ENCODE measurements at places on chromosomes 13 and 19.
A peak's percentile ranks its signal among the peaks of the same experiment; 100 is the strongest.

DNA sequence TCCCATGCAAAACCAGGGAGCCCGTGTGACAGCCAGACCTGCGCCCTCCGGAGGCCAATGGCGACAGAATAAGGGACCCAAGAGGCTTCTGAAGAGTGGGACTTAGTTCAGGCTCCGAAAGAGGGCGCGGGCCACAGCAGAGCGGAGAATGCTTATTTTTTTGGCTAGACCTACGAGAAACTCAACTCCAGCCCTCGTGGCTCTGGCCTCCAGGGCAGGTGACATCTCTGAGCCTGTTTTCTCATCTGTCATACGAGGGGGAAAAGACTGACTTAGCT is 23.0 kb downstream of the DPP9 start:
- no peak for DNase-seq

- DNase-seq, result no peak
These were observed 32.8 kb downstream of the KLF12 start for GRCh38 chr13:74101436-74101835.

- no peak for DNase-seq
These were observed 102.5 kb downstream of the GADD45B start for GRCh38 chr19:2578391-2578890.

GRCh38 chr13:23651887-23652286 is 81.7 kb downstream of the TNFRSF19 start:
- no peak for DNase-seq

DNA sequence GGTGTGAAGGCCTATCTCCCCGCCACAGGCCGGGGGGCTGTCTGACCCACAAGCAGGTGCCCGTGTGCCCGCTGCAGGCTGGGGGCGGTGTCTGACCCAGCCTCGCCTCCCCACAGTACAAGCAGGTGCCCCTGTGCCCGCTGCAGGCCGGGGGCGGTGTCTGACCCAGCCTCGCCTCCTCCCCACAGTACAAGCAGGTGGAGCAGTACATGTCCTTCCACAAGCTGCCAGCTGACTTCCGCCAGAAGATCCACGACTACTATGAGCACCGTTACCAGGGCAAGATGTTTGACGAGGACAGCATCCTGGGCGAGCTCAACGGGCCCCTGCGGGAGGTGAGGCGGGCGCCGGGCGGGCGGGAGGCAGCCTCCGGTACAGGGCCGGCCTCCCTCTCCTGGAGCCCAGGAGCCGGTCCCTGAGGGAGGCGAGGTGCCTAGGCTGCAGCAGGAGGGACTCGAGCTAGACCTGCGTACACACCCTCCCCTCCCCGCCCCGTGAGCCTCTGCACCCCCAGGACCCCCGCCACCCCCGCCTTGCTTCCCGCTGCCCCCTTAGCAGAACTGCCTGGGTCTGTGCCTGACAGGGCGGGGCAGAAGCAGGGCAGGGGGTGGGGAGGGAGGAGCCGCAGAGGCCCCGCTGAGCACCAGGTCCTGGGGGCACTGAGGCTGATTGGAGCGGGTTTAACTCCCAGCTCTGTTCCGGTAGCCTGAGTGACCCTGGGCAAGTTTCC is 20.6 kb downstream of the HCN2 start:
- DNase-seq, result no peak

- DNase-seq, result no peak
These were observed 97.2 kb upstream of the FAM216B start for GRCh38 chr13:42684226-42684625.

DNA sequence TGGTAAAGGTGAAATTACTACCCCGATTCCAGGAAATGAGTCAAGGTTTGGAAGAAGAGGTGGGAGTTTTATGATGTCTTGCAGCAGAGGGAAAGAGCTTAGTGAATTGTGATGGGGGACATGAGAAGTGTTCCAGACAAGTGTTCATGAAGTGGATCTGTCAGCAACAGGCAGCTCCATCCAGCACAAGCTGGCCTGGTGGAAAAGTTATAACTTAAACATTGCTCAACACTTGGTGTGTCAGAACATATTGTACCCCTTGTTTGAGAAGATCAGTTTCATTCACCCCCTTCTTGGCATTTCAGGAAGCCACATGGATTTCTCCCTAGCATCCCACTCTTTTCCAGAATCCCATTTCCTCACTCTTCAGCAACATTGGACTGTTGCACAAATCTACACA is 222.0 kb downstream of the B3GLCT start:
- no peak for DNase-seq

GRCh38 chr19:48473161-48473966 is 4.2 kb downstream of the CYTH2 start:
- DNase-seq, result no peak

DNA sequence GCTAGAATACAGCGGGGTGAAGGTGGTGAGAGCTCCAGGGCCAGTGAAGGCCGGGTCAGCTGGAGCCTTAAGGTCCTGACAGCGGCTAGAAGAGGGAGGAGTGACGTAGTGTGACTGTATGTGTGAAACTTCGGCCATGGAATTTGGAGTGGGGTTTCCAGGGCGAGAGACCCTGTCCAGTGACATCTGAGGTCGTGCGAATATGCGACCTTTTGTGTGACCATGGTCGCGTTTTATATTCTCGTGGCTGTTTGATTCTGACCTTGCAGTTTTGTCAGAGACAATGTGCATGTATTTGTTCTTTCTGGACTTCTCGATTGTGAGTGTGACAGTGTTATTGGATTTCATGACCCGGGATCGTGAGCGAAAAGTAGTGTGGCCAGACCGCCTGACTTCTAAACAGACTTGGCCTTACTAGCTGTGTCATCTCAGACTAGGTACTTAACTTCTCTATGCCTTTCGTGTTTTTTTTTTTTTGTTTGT is 405 bp upstream of the ZNF569 start:
- DNase-seq, result no peak

- no peak for DNase-seq
These were observed 21.2 kb downstream of the SAFB start for GRCh38 chr19:5644037-5644436.

DNA sequence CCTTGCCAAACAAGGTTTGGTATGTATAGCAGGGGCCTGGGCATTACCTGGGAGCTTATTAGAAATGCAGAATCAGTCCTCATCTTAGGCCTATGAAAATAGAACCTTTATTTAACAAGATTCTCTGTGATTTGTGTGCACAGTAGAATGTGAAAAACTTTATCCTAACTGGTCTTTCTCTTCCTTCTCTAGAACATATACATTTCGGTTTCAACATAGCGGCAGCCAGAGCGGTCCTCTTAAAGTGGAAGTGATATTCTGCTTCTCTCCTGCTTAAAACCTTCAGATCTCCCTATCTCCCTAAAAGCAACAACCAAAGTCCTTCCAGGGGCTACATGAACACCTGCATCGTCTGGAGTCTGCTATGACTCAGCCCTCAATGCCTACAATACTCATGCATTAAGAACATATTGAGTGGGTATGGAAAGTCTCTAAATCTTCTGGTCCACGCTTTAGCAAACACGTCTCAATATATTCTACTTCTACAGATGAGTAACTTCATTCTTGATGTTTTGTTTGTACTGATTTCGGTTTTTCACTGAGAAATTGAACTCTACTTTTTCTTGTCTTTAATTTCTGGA is 84.5 kb downstream of the SPRY2 start:
- no peak for DNase-seq

GRCh38 chr19:17183271-17183761 is 31.8 kb upstream of the USE1 start:
- DNase-seq, result no peak

GRCh38 chr19:50383001-50383851 is 921 bp upstream of the POLD1 start:
- no peak for DNase-seq

GRCh38 chr19:5229778-5230335 is 110.8 kb downstream of the PTPRS start:
- DNase-seq, result no peak

DNA sequence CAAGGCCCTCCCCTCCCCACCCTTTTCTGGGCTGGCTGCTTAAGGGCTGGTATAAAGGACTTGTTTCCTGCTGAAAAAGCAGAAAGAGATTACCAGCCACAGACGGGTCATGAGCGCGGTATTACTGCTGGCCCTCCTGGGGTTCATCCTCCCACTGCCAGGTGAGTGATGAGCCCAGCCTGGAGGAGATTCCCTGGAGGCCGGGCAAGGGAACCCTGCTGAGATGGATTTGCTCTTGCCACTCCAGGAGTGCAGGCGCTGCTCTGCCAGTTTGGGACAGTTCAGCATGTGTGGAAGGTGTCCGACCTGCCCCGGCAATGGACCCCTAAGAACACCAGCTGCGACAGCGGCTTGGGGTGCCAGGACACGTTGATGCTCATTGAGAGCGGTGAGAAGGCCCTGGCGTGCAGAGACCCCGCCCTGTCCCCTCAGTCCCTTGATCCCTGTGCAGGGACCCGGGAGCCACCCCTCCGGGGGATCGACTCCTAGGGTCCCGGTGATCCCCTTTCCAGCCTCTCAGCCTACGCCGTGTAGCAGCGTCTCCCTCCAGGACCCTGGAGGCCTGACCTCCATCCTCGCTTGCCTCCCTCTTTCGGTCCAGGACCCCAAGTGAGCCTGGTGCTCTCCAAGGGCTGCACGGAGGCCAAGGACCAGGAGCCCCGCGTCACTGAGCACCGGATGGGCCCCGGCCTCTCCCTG is at the start of gene CD177:
CD177 (plus strand) TSS at position 81 of the 699 bp plus-strand sequence; CDS start at position 110, 29 bp downstream.
- no peak for DNase-seq

GRCh38 chr13:47865883-47866282 is 135.2 kb downstream of the SUCLA2 start:
- DNase-seq, result no peak

- DNase-seq, result no peak
These were observed 287.5 kb downstream of the ATP8A2 start for GRCh38 chr13:25659091-25659795.

DNA sequence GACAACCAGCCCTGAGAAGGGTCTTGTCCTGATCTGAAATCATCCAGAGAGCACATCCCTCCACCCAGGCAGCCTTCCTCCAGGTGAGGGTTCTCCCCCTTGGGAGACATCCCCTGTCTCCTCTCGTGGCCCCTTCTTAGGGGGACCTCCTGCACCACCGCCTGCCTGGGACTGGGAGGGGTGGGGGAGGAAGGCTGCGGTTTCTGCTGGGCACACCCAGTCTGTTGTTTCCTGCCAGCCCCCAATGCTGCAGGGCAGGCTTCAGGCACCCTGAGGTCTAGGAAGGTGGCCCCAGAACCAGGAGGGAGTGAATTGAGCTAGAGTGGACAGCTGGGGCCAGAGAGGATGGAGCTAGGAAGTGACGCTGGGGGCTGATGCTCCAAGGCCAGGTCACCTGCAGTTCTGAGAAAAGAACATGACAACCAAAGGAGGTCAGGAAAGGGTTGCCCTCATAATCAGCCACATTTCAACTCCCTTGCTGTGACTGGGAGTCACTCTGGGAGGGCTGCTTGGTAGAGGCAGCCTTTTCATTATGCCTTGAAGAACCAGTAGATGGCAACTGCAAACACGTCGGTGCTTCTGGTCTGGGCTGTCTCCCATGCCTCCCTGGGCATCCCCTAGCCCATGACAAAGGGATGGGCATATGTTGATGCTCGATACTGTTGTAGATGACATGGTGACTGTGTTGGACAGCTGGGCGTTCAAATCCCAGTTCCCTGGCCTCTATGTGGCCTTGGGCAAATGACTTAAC is 1.4 kb downstream of the ARHGEF18 start:
- no peak for DNase-seq

- DNase-seq, result no peak
These were observed 187.2 kb downstream of the ITGBL1 start for GRCh38 chr13:101639711-101640110.

DNA sequence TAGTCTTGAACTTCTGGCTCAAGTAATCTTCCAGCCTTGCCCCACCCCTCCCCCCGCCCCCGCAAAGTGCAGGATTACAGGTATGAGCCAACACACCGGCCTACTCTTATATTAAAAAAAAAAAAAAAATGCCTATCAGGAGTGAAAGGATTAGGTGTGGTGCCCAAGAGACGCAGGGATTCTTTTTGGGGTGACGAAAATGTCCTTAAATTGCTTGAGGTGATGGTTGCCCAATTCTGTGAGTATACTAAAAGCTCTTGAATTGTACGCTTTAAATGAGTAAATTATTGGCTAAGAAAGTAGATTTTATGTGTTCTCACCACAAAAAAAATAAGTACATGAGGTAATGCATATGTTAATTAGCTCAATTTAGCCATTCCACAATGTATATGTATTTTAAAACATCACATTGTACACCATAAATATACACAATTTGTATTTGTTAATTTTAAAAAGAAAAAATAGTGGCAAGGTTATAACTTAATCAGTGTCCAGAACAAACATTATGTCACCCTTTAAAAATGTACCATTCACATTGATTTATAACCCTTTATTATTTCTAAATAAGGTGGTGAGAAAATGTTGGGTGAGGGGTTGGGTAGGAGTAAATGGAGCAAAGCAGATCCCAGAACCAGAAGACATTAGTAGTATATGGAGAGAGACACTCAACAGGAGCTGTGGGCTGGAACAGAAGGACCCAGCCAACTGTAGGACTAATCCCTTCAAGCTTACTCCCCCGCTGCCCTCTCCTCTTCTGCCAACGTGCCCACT is 3.9 kb downstream of the IGSF23 start:
- DNase-seq, result no peak

DNA sequence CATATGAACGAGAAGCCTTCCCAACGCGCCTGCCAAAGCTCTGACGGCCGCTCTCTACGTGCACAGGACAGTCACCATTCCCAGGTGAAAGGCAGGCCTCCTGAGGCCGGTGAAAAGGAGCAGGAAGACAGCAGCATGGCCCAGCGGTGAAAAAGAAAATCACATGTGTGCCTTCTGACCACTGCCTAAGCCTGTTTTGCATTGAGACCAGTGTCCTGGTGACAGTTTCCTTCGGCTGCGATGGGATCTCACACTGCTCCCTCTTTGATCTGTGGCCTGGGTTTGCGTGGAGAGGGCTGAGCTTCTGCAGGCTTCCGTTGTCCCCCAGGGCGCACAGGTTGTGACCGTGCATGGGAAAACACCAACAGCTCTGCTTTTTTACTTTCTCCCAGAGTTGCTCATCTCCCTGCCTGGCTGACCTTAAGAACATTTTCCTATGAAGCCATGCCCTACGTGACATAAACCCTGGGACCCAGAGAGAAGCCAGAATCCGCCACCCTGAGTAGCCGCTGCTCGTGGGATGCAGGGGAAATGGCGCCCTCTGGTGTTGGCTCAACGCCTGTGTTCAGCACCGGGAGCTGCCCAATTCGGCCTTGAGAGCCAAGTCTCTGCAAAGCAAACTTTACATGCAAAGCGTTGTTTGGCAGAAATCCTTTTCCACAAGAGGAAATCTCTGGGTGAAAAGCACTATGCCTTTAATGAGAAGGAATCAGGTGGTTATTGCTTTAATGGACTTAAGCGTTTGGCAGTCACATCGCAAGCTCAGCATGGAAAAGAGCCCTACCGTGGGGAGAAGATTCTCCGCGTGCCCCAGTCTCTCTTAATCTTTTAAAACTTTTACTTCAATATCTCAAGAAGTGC is 112.2 kb upstream of the GPR12 start:
- DNase-seq, result peak; percentile 18

GRCh38 chr13:99868767-99869166 is 102.8 kb downstream of the ZIC5 start:
- DNase-seq, result no peak

- DNase-seq, result no peak
These were observed 164.5 kb downstream of the URI1 start for GRCh38 chr19:30106417-30107095.

- no peak for DNase-seq
These were observed 432.4 kb downstream of the SLITRK1 start for GRCh38 chr13:83449668-83450395.

- DNase-seq, result no peak
These were observed 799.7 kb upstream of the SPRY2 start for GRCh38 chr13:81140675-81141074.

GRCh38 chr19:3968556-3969434 is 2.1 kb downstream of the DAPK3 start:
- no peak for DNase-seq

GRCh38 chr19:48194844-48195830 is 24.7 kb downstream of the ZSWIM9 start:
- DNase-seq, result no peak

All from activated CD4-positive, alpha-beta T cell treated with anti-CD3 and anti-CD28 coated beads for 24 hours (primary cell).